ENCODE measurements at places on chromosomes 7 and 10.

- DNase-seq, result no peak
Measured at GRCh38 chr7:147859033-147859432, 731.5 kb upstream of the C7orf33 start.

GRCh38 chr7:143490717-143491306, 13.1 kb downstream of the TAS2R41 start:
- no peak for DNase-seq

DNA sequence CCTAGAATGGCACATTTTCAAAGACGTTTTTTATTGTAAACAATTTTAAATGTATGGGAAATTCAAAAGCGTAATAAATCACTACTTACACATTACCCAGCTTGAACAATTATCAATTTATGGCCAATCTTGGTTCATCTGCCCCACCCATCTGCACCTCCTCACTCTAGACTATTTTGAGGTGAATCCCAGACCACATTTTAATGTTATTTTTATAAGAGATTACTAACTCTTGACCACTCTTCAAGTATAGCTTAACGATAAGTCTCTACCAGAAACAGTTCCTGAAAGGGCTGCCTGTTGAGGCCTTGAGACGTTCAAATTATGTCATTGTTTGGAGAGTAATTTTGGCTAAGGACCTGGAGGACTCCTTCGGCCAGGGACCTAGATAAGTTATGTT, 33.2 kb downstream of the ECHDC3 start:
- no peak for DNase-seq

DNA sequence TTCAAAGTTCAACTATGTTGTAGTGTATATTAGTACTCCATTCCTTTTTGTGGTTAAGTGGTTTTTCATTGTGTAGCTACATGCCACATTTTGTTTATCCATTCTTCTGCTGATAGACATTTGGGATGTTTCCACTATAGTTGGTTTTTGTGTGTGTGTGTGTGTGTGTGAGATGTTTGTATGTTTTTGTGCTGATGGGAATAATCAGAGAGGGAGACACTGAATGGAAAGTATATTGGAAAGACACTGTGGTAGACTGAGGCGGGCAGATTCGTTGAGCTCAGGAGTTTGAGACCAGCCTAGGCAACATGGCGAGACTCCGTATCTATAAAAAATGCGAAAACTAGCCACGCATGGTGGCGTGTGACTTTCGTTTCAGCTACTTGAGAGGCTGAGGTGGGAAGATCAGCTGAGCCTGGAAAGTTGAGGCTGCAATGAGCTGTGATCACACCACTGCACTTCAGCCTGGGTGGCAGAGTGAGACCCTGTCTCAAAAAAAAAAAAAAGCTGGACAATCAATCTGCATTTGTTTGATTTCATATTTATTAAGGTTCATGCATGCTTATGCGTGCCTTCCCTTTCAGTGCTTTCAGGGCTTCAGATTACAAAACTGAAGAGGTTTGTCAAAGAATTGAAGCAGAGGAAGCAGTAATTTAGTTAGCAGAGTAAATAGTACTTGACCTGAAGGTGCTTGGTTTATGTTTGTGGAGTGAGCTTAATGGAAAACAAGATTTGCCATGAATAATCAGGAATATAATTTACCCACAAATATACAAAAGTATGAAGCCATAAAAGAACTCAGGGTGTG, 14.7 kb downstream of the SEC24C start:
- no peak for DNase-seq

GRCh38 chr10:100544950-100545349, 9.2 kb downstream of the HIF1AN start:
- no peak for DNase-seq

DNA sequence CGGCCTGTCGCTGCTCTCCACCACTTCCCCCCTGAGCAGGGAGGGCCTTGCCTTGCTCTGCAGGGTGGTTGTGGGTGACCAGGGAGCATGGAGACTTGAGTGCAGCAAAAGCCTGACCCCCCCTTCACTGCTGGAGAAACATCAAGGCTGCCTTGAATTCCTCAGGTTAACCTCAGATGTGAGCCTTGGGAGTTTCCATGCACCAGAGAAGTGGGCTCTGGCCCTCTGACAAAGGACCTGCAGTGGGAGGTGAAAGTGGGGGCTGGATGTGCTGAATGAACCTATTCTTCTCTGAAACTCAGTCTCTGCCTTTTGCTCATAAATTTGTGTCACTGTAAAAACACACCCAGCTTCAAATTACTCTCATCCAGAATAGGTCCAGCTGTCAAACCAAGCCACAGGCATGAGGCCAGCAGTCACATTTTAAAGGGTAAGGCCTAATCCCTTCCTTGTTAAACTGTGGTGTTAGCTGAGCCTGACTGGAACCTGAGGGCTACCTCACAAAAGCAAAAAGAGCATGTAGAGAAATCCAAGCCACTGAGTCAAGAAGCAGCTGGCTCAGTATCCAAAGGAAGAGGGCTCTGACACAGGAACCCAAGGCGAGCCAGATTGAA, 356.8 kb downstream of the CCSER2 start:
- DNase-seq, result no peak

GRCh38 chr7:83655951-83656556, 7.1 kb upstream of the SEMA3E start:
- DNase-seq, result no peak

GRCh38 chr7:92723943-92724342, 112.4 kb downstream of the CDK6 start:
- DNase-seq, result no peak

Measured in stimulated activated CD4-positive, alpha-beta T cell treated with anti-CD3 and anti-CD28 coated beads, Interleukin-1b, Interleukin-23, amount 100 ng/mL, for 1 hour (primary cell).